ENCODE measurements at places on chromosomes 3 and 15.

DNA sequence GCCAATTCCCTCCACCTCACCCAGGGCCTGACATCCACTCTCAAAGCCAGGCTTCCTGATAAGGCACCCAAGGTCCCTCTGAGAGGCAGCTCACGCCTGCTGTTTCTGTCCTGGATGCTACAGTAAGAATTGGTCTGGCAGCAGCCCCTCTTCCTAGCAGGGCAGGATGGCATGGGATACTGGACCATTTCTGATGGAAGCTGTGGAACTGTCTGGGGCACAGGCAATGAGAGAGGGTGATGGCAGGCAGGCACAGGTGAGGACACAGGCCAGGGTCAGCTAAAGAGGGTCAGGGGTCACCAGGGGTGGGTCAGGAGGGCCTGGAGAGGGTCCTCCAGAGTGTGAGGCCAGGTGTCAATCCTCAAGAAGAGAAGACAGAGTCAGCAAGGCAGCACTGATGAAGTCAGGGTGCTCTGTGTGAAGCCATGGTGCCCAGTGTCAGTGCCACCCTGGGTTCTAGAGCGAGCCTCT, 41.9 kb upstream of the SLC41A3 start:
- no peak for DNase-seq

GRCh38 chr3:16885593-16886302, 993 bp downstream of the PLCL2 start:
- DNase-seq, result peak; percentile 42

GRCh38 chr3:186544281-186544680, at the start of gene CRYGS:
CRYGS (minus strand) TSS chr3:186544380; CDS start chr3:186544326, 54 bp downstream.
- no peak for DNase-seq

GRCh38 chr3:45168451-45168850, 22.3 kb upstream of the CDCP1 start:
- DNase-seq, result no peak

- DNase-seq, result no peak
Observed at GRCh38 chr3:12356175-12356574, 67.3 kb downstream of the PPARG start.

- no peak for DNase-seq
Observed at GRCh38 chr3:117515309-117515708, 805.7 kb downstream of the TUSC7 start.

All from CD4-positive, alpha-beta T cell treated with Interleukin-6 for 4 hours (primary cell).